ENCODE measurements at places on chromosomes 2 and 18.

DNA sequence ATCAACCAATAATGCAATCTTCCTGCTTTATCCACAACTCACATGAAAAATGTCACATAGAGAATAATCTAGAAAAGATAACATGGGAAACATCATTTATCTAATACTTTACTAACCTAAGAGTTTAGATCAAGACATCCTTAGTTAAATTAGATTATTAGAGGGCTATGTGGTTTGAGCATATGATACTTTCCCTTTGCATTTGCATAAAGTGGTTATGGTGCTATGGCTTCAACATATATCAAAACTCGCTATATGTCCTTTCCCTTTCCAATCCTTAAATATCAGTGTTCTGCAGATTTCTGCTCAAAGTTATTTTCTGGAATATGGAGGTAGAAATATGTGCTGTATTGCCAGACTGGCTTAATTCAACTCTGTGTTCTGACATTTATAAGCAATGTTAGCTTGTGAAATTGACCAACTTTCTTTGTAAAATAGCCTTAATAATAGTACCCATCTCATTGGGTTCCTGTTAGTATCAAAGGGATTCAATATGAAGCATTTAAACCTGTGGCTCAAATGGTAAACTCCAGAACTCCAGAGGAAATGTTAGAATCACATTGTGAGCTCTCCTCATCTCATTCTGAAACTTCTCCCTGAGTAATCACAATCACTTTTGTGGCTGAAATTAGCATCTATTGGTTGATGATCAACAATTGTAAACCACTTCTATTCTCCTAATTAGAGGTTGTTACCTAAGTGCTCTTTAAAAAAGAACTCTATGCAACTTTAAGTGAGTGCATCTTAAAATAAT is 1089.9 kb upstream of the SLC39A10 start:
- no peak for DNase-seq

DNA sequence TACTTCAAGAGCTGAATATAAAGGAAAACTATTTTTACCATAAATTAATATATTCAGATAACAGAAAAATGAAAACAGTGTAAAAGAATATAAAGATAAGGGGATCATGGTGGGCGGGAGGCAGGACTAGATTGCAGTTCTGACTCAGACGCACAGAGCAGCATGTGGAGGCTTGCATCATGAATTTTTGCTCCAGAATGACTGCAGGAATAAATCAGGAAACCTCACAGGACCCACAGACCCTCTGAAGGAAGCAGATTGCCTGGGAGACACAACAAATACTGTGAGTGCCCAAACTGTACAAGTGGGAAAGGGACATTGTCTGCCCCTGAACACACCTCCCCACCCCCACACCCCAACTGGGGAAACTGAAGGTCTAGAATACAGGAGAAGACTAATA is 19.2 kb upstream of the SIGLEC15 start:
- no peak for DNase-seq

GRCh38 chr2:113138428-113139322 is 11.3 kb downstream of the IL1RN start:
- peak; percentile 85 for DNase-seq

- DNase-seq: no peak
These were observed 127.1 kb upstream of the TANK start for GRCh38 chr2:161033059-161033660.

DNA sequence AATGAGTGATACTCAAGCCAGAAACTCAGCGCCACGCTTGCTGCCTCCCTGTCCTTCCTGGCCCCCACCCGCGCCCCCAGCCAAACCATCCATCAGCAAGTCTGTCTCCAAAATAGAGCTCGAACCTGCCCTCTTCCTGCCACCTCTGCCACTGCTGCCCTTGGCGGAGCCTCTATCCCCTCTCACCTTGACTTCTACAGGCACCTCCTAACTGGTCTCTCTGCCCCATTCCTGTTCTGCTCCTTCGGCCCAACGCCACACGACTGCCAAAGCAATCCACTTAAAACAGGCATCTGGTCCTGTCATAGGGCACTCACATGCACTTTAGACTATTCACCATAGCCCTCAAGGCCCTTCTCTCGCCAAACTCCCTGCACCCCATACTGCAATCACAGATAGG is 210.3 kb upstream of the SMAD2 start:
- DNase-seq: no peak

GRCh38 chr18:34965108-34965507 is 76.1 kb upstream of the MAPRE2 start:
- DNase-seq: no peak

DNA sequence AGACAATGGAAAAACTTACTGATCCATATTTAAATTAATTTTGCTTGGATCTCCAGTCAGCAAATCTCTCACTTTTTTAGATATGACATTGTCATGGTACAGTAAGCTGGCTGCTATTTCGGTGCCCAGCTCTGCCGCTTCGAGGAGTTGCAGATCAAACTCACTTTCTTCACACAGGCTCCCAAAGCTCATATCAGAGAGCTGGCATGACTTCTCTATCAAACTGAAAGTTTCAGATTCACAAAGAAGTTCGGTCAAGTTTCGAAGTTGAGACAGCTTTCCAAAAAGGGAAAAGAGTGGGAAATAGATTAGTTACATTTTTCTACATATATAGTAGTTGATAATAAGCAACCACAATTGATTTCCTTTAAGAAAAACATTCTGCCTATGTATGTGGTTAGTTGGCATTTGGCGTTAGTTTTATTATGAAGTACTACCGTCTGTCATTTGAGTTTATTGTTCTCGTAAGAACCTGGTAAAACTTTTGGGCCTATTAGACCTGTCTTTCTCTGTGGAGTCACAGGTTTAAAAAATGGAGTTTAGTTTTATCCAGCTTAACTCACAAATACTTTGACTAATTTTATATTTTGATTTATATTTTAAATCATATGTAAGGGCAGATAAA is 118.8 kb downstream of the ABCA12 start:
- no peak for DNase-seq

DNA sequence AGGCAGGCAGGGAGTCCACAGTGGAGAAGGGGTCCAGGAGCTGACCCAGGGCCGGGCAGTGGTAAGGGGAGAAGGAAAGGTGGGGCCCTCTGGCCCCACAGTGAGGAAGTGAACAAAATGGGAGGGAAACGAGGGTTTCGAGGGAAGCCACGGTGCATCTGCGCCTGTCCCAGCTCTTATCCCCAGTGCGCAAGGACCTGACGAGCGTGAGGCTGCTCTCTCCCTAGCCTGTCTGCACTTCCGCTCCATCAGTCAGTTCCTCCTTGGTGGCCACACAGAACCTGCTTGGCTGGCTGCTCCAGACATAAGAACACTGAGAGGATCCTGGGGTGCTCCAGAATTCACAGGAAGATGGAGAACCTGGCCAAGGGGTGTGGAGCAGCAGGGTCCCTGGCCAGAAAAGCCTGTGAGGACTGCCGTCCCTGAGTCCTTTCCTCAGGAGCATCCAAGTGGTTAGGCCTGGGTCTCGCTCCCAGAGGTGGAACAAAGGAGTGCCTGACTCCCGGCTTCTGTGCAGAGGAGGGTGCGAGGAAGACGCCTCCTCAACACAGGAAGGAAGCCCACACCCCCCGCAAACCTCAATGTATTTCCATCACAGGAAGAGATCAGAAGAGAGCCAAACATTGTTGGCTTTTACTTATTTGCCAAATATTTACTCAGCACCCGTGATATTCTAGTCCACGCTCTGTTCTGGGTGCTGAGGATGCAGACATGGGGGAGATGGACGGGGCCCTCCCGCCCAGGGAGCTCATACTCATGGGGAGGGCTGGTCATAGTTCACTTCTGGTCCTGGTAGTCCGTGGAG is 43.7 kb upstream of the SEMA4C start:
- no peak for DNase-seq

DNA sequence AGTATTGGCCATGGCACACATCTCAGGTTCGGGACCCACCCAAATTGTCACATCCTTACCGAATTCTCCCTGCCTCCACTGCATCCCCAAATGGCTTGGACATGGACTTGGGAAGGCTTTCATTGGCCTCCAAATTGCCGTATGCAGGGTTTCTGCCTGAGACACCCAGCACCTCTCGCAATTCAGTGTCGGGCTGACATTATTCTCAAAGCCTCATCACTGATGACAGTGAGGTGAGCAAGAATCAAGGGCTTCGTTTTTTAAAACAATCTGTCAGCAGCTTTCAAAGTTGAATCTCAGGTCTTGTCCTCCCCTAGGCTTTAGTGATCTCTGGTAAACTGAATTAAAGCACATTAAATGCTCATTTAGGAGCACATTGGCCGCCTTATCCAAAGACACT is 29.5 kb upstream of the TGFA start:
- no peak for DNase-seq
